ENCODE measurements at places on chromosomes 3 and 15.
A peak's percentile ranks its signal among the peaks of the same experiment; 100 is the strongest.

DNA sequence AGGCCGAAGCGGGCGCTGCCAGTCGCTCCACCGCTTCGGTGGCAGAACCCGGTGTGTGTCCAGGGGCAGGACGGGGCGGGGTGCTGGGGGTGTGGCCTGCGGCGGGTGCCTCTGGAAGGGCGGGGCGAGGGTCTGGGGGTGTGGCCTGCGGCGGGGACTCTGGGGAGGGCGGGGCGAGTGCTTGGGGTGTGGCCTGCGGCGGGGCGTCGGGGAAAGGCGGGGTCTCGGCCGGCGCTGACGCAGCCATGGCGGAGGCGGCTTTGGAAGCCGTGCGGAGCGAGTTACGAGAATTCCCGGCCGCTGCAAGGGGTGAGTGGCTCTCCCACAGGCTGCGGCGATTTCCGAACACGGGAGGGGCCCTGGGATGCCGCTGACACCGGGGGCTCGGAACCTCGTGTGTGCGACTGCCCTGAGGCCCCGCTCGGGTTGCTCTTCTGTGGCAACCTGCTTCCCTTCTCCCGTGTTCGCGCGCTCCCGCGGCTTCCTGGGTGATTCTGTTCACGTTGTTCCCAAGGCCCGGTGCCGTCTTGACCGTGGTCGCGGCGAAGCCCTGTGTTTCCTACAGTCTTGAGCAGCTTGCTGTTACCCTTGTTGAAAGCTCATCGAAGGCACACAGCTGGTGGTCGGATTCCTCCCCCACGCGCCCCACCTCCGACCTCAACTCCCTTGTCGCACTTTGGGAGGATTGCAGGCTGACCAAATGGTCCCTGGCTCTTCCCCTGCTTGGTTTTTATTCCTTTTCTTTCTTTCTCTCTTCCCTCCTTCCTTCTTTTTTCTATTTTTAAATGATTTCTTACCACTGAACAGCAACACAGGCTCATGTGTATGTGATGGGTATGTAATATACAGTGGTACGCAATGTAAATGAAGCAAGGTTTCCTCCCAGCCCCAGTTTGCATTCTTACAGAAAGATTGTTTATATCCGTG, at the start of gene JMJD7:
JMJD7 (plus strand) TSS at position 213 of the 927 bp plus-strand sequence; CDS start at position 246, 33 bp downstream.
- DNase-seq, result peak; percentile 98

GRCh38 chr3:49787182-49787464, 781 bp upstream of the IP6K1 start:
- DNase-seq, result no peak

DNA sequence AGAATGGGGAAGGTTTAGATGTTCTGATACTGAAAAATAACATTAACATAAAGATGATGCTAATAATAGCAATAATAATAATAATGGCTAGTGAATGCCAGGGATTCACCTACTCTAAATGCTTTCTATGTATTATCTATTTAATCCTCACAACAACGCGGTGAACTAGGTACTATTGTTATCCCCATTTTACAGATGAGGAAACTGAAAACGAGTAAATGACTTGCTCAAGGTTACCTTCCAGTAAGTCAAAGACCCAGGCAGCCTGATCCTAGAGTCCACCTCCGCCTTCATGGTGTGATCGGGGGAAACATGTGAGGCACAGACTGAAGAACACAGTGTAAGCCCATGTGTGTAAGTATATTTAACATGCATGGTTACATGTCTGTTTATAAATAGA, 30.4 kb downstream of the LRRC2 start:
- no peak for DNase-seq

DNA sequence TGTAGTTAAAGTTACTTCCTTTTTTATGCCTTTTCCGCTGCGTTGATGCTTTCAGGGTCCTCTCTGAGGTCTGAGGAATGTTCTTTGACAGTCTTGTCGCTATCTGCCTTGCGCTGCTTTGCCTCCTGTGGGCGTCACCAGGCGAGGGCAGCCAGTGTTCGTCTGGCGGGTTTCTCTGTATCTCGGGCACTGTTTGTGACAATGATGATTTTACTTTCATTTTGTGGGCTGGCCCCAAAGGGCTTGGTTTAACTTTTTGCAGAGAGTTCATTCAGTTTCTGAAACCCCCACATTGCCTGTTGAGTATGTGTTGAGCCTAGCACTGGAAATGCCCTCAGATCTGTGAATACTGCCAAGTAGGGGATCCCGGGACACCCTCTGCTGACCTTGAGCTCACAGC, 24.6 kb upstream of the SACM1L start:
- peak; percentile 70 for DNase-seq

- no peak for DNase-seq
Measured at GRCh38 chr3:61032991-61033390, 218.3 kb downstream of the FHIT start.

DNA sequence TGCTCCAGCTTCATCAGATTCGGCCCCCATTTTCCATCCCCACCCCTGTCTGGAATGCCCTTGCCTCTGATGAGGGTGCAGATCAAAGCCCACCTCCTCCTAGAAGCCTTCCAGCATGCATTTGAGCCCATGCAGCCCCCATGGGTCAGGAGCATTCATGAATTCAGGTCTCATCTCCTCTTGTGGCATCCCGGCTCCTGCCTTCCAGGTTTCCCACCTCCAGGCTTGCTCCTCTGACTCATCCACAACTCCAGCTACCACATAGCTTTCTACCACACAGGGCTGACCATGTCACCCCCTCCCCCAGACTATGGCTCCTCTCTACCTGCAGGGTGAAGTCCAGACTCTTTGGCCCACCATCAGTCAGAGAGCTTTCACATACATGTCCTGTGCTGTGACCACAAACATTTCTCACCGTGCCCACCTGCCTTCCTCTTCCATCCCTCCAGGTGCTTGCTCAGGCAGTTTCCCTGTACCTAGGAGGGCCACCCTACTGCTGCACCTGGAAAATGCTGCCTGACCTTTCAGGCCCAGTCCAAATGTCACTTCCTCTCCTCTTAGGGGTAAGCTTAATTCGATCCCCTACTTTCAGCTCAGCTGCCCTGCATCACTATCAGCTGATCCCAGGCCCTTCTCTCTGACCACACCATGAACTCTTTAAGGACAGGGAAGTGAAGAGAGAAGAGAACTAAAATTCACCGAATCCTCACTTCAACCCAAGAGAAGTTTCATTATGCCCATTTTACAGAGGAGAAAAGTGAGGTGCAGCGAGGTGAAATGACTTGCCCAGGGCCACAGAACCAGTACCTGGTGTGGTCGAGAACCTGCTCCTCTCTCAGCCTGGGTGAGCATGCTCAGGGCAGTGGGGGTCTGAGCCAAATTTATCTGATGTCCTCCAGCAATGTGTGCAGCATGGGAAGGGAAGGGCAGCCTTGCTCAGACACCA, 13.7 kb upstream of the FGD5 start:
- DNase-seq, result no peak

DNA sequence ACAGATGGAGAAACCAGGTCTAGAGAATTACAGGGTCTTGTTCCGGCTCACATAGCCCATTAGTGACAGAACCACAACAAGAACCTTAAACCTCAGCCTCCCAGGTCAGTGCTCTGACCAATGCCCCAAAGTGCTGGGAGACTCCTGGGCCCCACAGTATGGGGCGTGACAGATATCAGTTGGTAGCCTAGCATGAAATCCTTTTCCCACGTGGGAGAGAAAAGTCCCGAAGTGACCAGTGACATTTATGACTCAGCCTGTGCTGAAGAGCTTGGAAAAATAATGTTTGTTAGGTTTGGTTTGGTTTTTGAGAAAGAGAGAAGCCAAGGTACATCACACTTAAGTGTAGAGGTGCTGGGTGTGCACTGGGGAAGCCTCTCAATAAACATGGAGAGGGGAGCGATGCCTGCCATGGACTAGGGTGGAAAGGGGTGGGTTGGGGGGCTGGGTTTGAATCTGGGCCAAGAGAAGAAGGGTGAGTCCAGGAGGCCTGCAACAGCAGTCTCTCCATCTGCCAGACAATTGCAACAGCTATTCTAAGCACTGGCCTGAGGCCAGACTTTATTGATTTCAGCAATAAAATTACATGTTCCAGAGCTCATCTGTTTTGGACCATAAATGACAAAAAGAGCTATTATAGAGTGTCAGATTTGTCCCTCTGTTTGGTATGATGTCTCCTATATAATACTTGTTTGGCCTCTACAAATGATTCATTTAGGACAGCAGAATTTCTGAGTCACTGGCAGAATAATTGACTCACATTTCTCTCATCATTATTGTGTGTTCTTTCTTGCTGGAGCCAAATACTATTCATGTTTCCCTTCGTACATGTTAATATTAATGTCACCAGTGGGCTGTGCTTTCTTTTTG, 43.4 kb downstream of the C2CD4A start:
- no peak for DNase-seq

GRCh38 chr3:60010781-60011180, 961.0 kb upstream of the CFAP20DC start:
- DNase-seq, result peak; percentile 29

DNA sequence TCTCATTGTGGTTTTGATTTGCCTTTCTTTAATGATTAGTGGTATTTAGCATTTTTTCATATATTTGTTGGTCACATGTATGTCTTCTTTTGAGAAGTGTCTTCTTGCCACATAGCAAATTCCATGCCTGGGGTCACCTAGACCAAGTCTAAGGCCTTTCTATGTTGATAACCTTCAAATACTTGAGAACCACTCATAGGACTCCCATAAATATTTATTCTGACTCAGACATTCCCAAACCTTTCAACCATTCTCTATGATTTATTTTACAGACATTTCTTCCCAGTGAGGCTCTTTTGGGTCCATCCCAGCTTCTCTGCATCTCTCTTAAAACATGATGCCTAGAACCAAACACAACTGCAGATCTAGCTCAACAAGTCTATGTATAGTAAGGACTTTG, 69.2 kb downstream of the ATP8B4 start:
- no peak for DNase-seq

- no peak for DNase-seq
Measured at GRCh38 chr15:31369727-31370126, 43.1 kb downstream of the KLF13 start.

DNA sequence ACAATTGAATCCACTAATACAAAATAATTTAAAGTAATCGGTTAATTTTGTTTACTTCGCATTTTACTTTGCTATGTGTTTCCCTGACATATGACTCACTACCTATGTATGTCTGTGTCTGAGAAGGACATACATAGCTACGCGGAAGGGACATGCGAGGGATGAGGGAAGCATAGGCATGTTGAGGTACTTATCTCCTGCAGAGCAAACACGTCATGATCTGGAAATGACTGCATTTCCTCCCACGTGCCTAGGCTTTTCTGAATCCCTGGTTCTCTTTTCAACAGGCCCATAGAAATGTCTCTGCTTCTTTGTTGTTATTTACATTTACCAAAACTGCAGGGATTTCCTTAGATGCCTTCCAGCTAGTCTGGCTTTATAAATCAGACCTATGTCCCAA, 27.5 kb downstream of the ALCAM start:
- no peak for DNase-seq

DNA sequence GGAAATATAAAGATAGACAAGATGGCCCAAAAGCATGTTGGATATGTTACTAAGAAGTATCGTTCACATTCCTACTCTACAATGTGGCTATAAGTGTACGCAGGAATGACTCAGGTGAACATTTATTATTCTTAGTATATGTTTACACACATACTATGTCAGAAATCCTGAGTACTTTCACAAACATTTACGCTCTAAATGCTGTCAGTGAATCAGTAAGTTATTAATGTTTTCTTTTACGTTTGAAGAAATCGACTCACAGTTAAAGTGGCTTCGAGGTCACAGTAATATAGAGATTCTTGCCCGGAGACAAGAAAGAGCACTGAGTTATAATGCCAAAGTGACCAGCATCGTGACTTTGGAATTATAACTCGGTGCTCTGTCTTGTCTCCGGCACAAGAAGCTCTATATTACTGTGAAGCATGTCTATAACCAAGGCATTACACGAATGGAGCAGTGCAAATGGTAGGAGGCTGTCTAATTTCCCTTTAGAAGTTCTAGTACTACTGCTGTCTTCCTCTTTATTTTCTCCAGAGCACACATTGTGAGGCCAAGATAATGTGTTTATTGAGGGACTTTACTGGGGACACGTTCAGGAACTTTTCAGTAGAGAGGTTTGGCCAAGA, 61.8 kb upstream of the P3H2 start:
- no peak for DNase-seq

DNA sequence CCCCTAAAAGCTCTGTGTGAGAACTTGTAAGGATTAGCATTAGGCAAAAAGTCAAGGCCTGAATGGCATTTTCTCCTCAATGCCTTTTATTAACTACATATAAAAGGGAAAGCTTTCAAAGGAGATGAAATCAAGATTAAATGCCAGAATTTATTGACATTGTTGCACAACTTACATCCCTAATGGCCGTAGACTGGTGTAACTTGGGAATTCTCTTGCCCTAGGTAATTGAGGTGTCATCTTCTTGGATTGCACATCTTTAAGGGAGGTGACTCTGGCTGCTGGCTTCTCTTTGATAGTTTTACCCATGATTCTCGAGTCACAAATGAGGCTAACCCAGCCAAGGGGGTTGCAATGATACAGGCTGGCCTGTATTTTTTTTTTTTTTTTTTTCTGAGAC, 249.1 kb downstream of the TBL1XR1 start:
- no peak for DNase-seq

DNA sequence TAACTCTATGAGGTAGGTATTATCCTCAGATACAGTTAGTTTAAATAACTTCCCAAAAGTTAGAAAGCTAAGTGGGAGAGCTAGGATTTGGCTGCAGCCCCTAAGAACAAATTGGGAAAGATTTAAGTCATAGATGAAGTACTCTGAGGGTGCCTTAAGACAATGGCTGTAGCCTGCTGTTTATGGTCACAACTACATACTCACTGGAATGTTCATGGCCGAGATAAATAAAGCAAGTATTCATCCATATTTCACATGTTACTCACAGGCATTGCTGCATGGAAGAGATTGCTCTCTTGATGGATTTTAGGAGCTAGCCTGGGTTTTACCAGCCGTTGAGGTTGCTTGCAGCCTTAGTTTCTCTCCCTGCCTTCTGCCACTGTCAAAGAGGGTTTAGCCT, 145.0 kb downstream of the CMSS1 start:
- no peak for DNase-seq

DNA sequence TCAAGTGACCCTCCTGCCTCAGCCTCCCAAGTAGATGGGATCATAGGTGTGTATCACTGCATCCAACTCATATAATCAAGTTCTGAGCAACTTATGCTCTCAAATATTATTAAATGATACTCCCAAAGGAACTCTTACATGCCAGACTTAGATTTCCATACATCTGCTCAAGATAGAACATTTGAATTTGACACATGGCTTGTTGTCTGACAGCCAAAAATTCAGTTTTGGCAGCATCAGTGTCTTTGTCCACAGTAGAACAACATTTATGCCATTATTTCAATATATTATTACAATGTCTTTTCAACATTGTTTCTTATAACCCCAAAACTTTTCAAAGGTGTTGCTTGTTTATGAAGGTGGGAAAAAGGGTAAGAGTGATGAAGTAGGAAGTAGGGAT, 116.2 kb downstream of the SUCNR1 start:
- no peak for DNase-seq

All from activated naive CD8-positive, alpha-beta T cell treated with anti-CD3 and anti-CD28 coated beads, Interleukin-2, amount 50 U/mL, for 24 hours (primary cell).